Osteocyte (in vitro differentiated cells): ENCODE measurements at places on chromosomes 4 and X. TPM values are rescaled to one million over a fixed set of nuclear protein-coding genes. Genes with fewer than 3 reads are reported as not detected.

DNA sequence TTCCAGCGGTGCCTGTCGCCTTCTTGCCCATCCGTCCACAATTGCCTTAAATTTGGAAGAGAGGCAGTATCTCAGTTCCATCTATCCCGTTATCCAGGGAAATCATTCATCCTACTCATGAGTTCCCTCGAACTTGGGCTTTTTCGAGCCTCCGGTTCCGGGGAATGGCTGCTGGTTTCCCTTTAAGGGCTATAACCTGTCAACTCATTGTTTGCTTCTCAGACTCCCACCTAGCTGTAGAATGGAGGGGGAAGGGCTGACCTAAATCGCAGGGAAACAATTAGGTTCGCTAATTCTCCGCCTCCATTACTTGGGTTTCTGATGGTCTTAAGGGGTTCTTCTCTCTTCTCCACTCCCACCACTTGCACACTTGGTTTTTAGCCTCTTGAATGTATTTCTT lies 1.2 kb downstream of the UCHL1 start:
- no peak for DNase-seq
- peaks cover 20% of the 10 kb centered on the region for H3K27me3 ChIP-seq
- H3K27ac ChIP-seq = peak overlapping the region; percentile 65
- H3K4me1 ChIP-seq = peaks cover 24% of the 10 kb centered on the region

DNA sequence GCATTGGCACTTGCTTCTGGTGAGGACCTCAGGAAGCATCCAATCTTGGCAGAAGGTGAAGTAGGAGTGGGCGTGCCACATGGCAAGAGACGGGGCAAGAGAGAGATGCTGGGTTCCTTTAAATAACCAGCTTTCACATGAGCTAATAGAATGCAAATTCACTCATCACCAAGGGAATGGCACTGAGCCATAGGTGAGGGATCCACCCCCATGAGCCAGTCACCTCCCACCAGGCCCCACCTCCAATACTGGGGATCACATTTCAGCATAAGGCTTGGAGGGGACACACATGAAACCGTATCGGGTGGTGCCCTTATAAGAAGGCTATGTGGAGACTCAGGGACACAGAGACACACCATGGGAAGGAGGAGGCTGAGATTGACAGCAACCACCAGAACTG lies 140.0 kb upstream of the MSX1 start:
- no peaks in the 10 kb centered on the region for H3K4me1 ChIP-seq
- DNase-seq = no peak
- peaks cover 17% of the 10 kb centered on the region for H3K27me3 ChIP-seq
- no peaks in the 10 kb centered on the region for H3K36me3 ChIP-seq
- no peak overlapping the region for H3K4me3 ChIP-seq

DNA sequence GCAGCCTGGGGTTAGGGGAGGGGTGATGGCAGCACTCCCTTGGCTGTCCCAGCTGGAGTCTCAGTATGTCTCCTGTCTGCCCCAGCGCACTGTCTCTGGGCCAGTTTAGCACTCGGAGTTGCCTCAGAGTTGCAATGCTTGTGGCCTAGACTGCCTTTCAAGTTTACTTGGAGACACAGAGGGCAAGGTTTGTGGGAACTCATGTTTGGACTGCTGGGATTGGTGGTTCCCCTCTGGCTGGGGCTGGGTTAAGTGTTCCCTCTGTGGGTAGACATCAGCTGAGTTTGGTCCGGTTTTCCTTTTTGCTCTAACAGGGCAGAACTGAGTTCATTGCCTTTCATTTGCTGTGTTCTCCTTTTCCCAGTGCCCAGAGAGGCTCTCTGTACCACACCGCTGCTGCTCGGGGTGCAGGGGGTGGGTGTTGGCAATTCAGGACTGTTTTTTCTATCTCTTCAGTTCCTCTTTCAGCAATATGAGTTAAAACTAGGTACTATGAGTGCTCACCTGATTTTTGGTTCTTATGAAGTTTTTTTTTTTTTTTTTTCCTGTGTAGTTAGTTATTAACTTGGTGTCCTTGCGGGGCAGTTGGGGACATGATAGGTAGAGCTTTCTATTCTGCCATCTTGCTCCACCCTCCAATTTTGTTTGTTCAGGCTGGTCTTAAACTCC lies 17.2 kb downstream of the RAB33B start:
- H3K4me1 ChIP-seq = peaks cover 1% of the 10 kb centered on the region
- H3K4me3 ChIP-seq = no peak overlapping the region

DDIT4L gene
- total RNA-seq = 0.60 and 0.78 TPM in 2 replicates

DNA sequence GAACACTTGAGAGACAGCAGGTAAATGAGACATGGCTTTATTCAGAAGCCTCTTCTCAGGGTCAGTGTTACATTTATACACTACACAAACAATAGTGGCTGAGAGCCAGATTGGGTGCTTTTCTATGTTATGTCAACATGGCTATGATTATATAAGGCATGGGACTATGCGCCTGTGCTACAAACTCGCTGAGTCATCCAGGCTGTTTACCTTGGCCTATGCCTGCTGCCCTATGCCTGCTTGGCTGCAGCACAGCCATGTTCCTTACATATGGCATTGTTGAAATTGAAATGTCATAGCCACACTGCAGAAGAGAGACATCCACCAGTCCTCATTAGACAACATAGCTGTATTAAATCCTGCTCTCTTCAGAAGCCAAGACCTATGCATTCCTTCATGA lies 236.3 kb upstream of the NWD2 start:
- H3K4me1 ChIP-seq = peaks cover 10% of the 10 kb centered on the region
- DNase-seq = no peak
- H3K36me3 ChIP-seq = no peaks in the 10 kb centered on the region
- no peak overlapping the region for H3K4me3 ChIP-seq
- no peaks in the 10 kb centered on the region for H3K27me3 ChIP-seq

DNA sequence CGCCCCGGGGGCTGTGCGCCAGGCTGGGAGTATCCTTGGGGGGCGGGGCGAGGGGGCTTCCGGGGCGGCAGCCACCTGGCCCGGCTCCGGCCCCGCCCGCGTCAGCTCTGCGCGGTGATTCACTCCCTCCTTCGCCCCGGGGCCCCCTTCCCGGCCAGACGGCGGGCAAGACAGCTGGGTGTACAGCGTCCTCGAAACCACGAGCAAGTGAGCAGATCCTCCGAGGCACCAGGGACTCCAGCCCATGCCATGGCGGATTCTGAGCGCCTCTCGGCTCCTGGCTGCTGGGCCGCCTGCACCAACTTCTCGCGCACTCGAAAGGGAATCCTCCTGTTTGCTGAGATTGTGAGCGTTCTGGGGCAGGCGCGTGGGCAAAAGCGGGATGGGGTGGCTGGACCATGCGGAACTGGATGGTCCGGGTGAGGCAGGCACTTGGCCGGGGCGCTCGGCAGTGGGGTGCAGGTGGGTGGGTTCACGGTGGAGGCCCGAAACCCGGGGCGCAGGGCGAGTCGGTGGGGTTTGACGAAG lies at the start of gene PLP2:
Gene PLP2, plus strand, starts transcription at position 147 of the 528 bp plus-strand sequence. Its CDS starts 103 bp downstream, at position 250.
- no peak for DNase-seq
- H3K27ac ChIP-seq = peak within 1 kb of the TSS; percentile 86
- no peaks in the 10 kb centered on the region for H3K27me3 ChIP-seq
- H3K36me3 ChIP-seq = peaks cover 14% of the 10 kb centered on the region
- peak within 1 kb of the TSS; percentile 86 for H3K4me3 ChIP-seq

DNA sequence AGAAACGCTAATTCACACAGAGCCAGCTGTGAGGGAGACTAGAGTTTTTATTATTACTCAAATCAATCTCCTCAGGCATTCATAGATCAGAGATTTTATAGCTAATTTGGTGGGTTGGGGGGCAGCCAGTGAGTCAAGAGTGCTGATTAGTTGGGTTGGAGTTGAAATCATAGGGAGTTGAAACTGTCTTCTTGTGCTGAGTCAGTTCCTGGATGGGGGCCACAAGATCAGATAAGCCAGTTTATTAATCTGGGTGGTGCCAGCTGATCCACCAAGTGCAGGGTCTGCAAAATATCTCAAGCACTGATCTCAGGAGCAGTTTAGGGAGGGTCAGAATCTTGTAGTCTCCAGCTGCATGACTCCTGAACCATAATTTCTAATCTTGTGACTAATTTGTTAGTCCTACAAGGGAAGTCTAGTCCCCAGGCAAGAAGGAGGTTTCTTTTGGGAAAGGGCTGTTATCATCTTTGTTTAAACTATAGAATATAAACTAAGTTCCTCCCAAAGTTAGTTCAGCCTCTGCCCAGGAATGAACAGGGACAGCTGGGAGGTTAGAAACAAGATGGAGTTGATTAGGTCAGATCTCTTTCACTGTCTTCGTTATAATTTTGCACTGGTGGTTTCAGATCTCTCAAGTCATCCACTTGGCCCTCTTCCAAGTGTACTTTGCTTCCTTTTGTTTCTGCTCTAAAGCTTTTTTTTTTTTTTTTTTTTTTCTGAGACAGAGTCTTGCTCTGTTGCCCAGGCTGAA lies 5.4 kb upstream of the NAA11 start:
- no peak for DNase-seq
- H3K36me3 ChIP-seq = no peaks in the 10 kb centered on the region
- no peak overlapping the region for H3K27ac ChIP-seq
- H3K27me3 ChIP-seq = no peaks in the 10 kb centered on the region
